Testis (tissue), 5 donors: ENCODE measurements at places on chromosomes 1 and 21. TPM values are rescaled to one million over a fixed set of nuclear protein-coding genes. Genes with fewer than 3 reads are reported as not detected.
A peak's percentile ranks its signal among the peaks of the same experiment; 100 is the strongest.

DNA sequence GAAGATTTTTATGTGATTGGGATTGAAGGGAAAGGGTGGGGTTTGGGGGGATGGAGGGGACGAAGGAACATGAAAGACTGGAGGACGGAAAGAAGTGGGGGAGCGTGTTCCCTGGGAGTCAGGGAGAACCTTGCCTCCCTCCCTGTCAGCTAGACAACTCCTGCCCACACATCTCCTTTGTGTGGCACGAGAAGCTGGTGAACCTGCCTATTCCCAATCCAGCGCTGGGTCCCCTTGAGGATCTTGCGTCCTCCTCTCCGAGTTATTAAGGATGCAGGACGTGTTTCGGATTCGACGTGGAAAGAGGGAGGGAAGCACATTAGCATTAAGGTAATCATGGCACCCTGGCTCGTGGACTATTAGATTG lies 1.4 kb downstream of the LRRC7 start:
- no peak for DNase-seq

GRCh38 chr21:26842974-26843932 lies 2.0 kb downstream of the ADAMTS1 start:
- DNase-seq: peak; percentile 92

- DNase-seq: peak; percentile 69
Observed at GRCh38 chr1:10507111-10507879, 32.5 kb downstream of the PEX14 start.

GRCh38 chr1:23571465-23571864 lies 12.2 kb upstream of the ID3 start:
- no peak for DNase-seq

DNA sequence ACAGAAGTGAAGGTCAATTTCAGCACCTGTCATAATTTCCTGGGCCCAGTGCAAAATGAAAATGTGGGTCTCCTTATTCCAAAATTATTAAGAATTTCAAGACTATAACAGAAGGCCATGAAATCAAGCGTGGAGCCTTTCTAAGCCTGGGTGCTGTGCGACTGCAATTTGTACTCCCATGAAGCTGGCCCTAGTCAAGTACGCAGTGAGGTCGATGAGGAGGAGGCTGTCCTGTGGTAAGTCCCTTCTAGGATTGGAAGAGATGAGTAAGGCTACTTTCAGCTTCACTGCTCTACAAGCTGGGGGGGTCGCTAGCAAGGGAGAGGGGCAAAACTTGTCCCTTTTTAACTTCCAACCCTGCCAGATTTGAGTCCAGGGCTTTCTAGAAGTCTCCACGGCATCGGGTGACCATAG lies 410 bp upstream of the NUDC start:
- no peak for DNase-seq

DNA sequence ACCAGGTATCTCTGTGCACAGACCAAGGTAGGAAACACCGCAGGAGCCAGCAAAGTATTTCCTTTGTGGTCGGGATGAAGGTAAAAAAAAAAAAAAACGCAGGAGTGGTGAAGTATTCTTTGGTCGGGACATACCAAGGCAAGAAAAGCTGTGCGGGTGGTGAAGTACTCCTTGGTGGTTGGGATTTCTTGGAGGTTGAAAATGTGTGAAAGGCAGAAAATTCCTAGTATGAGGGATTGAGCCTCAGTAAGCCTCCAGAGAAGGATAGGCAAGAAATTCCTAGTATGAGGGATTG lies 802.6 kb downstream of the PLA2G4A start:
- no peak for DNase-seq

DNA sequence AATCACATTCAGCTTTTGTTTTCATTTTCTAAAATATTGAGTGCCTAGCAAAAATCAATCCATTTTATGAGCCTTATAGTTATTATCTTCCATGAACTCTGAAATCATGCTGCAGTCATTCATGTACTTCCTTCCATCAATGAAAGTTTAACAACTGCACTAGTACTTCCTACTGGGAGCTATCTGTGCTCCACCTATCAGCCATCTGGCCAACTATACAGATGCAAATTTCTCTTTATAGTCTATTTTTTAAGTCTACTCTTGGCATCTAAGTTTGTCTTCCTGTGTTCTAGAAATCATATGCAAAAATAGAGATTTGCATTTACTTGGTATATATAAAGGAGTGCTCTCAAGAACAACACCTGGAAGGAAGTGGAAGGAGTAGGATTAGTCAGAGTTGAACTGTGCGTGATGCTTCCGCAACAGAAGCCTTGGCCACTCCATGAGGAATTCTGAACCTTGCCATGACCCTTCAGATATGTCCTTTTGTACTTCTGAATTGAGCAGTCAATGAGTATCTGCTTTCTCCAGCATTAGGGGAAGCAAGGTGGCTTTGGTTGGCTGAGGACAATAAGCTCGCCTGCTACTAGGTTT lies 403.2 kb upstream of the ADAMTS5 start:
- no peak for DNase-seq

- DNase-seq: no peak
Observed at GRCh38 chr1:178916448-178917174, 45.7 kb upstream of the ANGPTL1 start.

GJA9 gene
- 0.19 TPM for total RNA-seq

RSBN1 gene
- total RNA-seq: 28.5 TPM

GRCh38 chr1:163365186-163365585 lies 43.4 kb downstream of the NUF2 start:
- no peak for DNase-seq

GRCh38 chr21:33278721-33279120 lies 12.6 kb downstream of the IL10RB start:
- DNase-seq: no peak

DNA sequence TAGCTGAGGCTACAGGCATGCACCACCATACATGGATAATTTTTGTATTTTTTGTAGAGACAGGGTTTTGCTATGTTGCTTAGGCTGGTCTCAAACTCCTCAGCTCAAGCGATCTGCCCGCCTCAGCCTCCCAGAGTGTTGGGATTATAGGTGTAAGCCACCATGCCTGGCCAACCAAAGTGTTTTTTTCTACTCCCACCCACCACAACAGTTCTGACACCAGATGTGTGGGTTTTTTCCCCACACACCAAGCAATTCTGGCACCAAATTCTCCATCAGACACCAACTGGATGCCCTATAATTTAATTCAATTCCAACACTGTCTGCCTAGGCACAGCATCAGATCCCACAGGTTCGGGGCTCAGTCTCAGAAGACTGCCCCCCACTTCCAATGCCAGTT lies 20.6 kb upstream of the KLHDC8A start:
- DNase-seq: no peak

PPFIA4 gene
- 33.1 TPM for total RNA-seq

- no peak for DNase-seq
Observed at GRCh38 chr1:207514890-207515289, 18.9 kb downstream of the CR1 start.

- DNase-seq: no peak
Observed at GRCh38 chr1:162697140-162697895, 65.1 kb downstream of the DDR2 start.

DNA sequence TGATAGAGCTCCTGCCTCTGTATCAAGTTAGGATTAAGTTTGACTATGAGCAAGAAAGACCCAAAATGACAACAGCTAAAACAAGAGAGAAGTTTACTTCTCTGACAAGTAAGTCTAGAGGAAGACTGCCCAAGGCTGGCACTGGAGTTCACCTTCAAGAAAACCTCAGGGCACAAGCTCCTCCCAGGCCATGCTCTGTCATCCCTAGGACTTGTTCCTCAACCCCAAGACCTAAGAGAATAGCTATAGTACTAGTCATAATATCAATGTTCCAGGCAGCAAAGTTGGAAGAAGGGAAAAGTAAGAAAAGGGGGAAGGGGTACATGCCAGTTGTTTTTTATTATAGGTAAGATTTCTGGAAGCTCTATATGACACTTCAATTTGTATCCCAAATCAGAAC lies 26.4 kb upstream of the DARS2 start:
- DNase-seq: no peak

FMO1 gene
- not detected for total RNA-seq

- no peak for DNase-seq
Observed at GRCh38 chr21:34846601-34847112, 177.9 kb downstream of the CLIC6 start.

- no peak for DNase-seq
Observed at GRCh38 chr1:221837896-221838295, 96.0 kb upstream of the DUSP10 start.

- no peak for DNase-seq
Observed at GRCh38 chr1:221801773-221802516, 60.1 kb upstream of the DUSP10 start.

DNA sequence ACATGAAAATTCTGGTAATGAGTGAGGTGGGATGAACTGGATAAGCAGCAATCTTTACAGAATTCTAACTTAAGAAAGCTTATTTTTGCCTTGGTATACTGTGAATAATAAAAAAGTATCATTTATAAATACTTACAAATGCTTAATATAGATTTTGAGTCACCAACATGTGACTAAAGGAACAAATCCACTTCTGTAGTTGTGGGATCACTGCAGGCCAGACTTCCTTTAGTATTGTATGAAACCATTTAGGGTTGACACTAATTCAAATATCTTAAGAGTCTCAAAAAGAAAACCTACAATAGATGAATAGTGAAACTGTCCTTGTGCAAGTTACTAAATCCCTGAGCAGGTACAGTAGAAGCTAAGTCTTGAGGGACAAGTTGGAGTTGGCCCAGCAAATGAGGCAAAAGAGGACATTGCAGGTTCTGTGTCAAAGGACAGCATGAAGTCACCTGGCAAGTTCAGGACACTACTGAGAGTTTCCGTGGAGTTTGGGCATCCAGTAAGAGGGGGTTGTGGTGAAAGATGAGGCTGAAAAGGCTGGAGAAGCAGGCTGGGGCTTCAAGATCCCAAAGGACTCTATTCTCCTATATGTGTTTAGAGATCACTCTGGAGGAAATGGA lies 5.9 kb upstream of the THEM4 start:
- no peak for DNase-seq

- DNase-seq: peak; percentile 43
Observed at GRCh38 chr1:117606649-117607430, 992 bp downstream of the TENT5C start.

ELF3 gene
- total RNA-seq: 0.43 TPM

- no peak for DNase-seq
Observed at GRCh38 chr1:111965781-111966443, 23.6 kb downstream of the KCND3 start.

GRCh38 chr1:197737916-197738315 lies 37.4 kb downstream of the DENND1B start:
- no peak for DNase-seq

B3GALT2 gene
- total RNA-seq: 2.5 TPM

SLC35D1 gene
- total RNA-seq: 17.2 TPM

ZNF669 gene
- 9.4 TPM for total RNA-seq

DNA sequence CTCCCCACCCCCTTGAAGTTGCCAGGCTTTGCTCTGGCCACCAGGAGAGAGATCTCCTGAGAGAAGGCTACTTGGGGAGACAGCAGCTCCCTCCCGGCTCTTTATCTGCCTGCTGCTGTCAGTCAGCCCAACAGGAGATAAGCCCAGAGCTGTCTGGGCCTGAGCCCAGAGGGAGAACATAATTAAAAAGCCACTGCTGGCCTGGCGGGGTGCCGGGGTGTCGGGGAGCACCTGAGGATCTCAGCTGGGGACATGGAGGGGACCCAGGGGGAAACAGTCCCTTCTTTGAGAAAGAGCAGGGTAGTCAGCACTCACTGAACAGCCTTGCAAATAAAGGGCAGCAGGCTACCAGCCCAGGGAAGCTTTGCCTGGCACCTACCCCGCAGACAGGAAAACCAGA lies 17.9 kb downstream of the VWA5B1 start:
- DNase-seq: peak; percentile 21

ATP1A2 gene
- 14.2 TPM for total RNA-seq

DNA sequence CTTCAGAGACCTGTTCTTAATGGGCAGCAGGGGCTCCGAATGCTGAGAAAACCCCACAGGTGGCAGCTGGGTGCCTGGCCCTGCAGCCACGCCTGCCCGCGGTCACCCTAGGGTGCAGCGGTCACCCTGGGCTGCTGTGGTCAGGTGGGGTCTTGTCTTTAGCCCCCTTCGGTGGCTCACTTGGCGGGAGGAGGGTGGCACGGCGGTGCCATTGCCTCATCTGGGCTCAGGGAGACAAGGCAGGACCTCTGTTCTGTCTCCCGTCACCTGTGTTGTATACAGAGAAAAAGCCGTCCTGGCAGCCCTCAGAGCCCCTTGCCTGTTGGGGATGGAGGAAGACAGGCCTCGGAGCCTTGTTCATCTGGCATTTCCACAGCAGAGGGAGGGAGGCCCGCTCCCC lies 69.5 kb upstream of the TRAPPC10 start:
- DNase-seq: no peak
